BJ (cell line): ENCODE measurements at places on chromosomes 11 and 22.

DNA sequence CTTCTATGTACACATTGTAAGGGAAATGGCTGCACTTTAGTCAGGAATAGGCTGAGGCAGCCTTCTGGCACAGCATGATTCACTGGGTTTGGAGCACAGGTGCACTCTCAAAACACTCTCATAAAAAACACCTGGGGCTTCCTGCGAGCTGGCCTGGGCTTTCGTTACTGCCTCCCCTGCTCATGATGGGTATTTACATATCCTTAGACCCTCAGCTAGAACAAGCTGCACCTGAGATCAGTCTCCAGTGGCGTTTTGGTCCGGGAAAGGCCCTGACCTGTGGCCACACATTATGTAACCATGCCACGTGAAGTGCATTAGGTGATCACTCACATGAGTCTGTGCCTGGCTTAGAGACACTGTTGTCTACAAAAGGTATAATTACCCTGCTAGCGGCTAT, 321.7 kb downstream of the TMEM135 start:
- no peak for DNase-seq

DNA sequence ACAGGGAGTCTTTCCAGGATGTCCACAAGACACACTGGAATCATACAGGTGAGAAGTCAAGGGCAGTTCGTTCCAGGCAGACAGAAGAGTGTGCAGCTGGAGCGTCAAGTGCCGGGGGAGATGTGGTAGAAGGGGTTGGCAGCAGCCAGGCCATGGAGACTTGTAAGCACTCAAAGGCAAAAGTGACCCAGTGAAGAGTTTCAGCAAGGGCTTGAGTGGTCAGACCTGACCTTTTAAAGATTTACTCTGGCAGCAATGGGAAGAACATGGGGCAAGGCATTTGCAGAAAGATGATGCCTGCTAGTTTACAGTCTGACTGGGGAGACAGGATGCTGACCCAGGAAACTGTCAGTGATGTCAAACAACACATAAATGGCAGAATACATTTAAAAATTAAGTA, 29.0 kb downstream of the P4HA3 start:
- no peak for DNase-seq

- DNase-seq, result no peak
These were observed 99.2 kb upstream of the DBX1 start for GRCh38 chr11:20259506-20259905.

DNA sequence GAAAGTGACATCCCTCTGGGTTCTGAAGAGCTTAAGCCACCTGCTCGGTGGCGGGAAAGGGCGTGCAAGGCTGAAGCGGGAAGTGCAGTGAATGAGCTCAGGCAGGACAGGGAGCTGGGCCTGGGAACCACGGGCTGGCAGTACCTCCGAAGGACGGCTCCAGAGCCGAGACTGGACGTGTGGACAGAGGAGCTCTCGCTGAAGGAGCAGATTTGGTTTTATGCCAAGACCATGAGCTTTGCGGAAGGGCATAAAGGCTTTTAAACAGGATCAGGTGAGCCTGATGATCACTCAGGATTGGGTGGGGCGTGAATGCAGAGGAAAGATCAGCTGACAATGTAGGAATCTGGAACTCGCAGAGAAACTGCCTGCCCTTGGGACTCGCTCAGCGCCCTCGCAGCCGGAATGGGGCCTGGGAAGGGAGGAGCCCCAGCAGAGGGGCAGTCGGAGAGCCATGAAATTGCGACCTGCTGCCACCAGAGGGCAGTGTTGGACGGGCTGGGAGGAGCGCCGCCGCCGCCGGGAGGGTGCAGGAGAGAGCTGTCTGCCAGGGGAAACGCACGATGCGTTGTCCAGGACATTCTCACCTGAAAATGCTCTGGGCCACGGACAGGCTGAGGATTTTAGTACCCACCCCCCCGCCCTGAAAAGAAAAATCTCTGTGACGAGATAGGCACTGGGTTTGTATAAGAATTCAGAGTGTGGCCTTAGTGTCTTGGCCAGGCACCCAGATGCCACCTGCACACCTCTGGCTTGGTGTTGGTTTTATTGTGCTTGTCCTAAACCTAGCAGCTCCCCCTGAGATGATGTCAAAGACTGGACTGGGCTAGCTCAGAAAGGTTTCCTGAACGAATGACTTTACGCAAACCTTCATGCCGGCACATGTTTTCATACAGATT, 324.4 kb downstream of the NTM start:
- peak; percentile 18 for DNase-seq

GRCh38 chr11:66857927-66858185, 992 bp downstream of the LRFN4 start:
- no peak for DNase-seq

DNA sequence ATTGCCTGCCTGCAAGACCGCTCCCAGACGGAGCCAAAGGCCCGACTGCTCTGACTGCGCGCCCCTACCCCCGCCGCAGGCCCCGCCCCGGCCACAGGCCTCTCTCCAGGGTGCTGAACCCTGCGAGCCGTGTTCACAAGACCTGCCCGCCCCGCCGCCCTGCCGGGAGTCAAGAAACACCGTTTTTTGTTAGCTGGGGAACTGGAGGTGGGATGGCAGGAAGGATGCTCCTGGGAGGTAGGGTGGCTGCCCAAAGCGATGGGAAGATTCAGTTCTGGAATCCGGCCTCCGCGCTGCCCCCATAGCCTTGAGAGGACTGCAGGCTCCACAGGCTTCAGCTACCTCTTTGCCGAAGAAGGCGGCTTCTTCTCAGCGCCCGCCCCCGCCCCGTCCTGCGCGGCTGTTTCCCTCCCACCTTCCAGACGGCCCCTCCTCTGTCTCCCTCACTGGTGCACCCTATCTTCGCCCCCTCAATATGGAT, 2.7 kb upstream of the PDE2A start:
- no peak for DNase-seq

DNA sequence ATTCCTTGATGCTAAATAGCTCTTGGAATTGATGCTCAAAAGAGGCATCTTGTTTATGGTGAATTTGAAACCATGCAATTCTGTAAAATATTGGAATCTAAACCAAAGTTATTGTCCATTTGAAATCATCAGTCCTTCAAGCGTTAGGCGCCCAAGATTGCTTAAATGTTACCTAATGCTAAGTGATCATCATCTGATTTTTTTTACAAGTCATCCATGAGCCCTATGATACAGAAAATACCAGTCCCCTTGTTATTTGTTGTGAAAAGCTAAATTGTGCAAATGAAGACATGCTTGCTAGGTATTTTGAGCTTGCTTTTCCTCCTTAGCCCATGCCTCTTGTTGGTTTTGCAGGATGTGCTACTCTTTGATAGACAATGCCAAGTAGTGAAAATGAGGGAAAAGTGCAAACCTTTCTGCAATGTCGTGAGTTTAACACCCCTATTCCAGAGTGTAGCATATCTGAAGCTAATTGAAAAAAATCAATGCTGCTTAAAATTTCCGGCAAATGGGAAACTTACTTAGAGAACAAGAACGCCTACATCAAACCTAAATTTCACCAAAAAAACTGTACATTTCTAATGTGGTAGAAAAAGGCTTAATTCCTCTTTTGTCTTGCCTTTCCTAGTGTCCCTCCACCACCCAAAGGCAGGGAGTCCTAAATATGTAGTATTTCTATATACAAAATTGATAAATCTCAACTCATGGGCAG, 1.9 kb downstream of the GRK3 start:
- DNase-seq, result no peak

- DNase-seq, result no peak
These were observed 27.5 kb upstream of the KRTAP5-7 start for GRCh38 chr11:71499546-71499945.

- DNase-seq, result no peak
These were observed 3.9 kb downstream of the POLD4 start for GRCh38 chr11:67349457-67349856.

DNA sequence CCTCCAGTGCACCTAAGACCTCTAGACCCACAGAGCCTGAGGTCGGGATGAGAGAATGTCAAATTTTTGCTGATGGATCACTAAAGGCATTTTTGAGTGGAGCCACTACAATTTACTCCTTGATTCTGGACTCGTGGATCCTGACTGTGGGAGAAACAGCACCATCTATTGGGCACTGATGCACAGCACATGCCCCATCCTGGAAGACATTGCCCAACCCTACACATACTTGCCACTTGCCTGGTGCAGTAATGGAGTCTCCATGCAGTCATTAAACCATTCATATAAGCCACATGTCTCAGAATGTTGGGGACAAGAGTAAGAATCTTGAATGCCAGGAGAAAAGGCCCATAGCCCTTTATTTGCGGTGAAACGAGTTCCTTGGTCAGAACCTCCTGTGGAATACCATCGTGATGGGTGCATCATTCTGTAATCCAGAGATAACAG, 103.9 kb downstream of the GGTLC2 start:
- no peak for DNase-seq

DNA sequence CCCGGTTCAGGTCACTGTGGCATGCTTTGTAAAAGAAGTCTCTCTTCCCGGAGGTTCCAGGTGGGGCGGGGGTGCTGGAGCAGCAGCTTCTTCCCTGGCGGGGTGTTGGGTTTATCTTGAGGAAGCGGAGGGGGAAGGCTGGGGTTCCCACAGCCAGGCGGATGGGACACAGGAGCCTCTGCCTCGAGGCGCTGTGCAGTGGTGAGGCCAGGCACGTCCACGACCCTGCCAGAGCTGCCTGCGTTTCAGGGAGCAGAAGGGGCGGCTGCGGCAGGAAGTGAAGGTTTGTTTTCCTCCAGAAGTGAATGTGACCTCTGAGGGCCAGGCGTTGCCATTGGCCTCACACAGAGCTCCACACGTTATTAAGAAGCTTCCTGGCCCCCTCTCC, 20.1 kb upstream of the ADORA2A start:
- no peak for DNase-seq

DNA sequence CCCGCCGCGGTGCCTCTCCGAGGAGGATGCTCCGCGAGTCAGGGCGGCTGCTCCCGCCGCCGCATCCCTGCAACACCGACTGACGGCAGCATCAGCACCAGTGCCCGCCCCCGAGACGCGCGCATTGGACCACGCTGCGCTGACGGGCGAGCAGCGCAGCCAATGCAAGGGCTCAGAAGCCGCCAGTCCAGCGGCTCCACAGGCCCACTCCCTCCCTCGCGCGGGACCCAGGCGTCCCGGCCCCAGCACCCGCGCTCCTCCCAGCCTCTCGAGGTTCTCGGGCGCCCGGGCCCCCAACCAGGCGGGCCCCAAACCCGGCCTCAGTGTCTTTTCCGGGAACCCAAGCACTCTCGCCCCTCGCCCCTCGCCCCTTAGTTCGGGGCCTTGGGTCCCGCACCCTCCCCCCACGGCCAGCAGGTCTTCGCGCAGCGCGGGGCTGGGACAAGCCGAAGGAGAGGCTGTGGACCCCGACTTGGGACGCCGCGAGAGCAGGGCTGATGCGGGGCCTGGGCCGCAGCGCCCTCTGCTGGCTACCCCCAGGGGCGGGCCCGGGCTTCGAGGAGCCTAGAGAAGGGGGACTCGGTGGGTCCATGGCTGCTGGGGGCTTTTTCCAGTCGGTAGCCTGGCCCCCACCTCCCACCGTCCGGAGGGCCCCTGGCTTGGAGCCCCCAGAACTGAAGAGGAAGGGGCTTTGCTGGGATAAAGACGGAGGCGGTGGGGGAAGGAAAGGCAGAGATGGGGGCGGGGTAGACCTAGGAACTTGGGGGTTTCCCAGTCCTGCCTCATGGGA, at the start of gene NRXN2:
TSS of gene NRXN2 (minus strand) at position 81 of the 790 bp plus-strand sequence. CDS start 9,498 bp downstream, outside the sequence.
- peak; percentile 26 for DNase-seq

GRCh38 chr11:7016011-7016410, 4.1 kb downstream of the ZNF214 start:
- no peak for DNase-seq

- DNase-seq, result no peak
These were observed 66.3 kb upstream of the NAV2 start for GRCh38 chr11:19646308-19646707.

DNA sequence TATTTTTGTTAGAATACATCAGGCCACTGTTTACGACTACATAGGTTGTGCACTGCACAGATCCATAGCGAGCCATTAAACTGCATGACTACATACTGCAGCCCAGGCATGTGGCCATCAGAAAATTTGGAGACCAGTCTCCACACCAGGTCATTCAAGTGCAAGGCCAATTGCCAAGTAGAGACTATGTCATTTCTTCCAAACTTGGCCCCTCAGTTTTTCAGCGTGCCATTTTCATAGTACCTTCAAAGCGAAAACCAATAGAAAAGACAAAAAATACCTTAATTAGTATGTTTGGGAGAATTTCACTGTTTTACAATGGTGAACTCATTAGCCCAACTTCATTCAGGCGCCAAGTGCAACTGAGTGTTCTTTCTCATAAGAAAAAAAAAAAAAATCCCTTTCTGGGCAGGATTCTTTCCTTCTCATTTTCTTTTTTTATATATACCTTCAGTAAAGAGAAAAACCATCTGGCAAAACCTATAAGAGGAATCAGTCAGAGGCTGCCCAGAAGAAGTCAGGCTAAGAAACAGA, 30.4 kb downstream of the PAMR1 start:
- no peak for DNase-seq

DNA sequence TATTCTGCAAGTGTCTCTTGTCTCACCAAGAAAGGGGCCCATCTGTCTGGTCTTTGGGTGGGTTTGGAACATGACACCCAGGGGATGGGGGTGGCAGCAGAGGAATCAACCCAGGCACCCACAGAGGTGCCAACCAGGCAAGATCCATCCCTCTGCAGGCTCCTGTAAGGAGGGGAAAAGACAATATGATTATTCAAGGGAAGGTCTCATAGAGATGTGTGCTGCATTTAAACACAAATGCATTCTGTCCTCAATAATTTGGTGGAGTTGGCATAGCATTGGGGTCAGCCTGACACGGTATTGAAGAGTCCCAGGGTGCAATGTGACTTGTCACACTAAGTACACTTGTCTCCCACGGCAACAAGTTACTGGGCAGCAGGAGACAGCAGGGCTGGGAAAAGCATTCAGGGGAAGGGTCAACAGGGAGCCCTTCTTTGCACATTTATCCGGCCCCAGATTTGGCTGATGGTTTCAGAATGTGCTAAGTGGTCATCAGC, 33.1 kb upstream of the SPON1 start:
- no peak for DNase-seq

GRCh38 chr22:43180670-43181069, 6.3 kb downstream of the TTLL12 start:
- DNase-seq, result no peak

GRCh38 chr11:34928960-34929680, 12.7 kb downstream of the PDHX start:
- DNase-seq, result no peak

GRCh38 chr11:104946907-104947306, 21.5 kb downstream of the CASP4 start:
- no peak for DNase-seq

GRCh38 chr22:45799291-45799690, 127.7 kb downstream of the ATXN10 start:
- DNase-seq, result no peak

DNA sequence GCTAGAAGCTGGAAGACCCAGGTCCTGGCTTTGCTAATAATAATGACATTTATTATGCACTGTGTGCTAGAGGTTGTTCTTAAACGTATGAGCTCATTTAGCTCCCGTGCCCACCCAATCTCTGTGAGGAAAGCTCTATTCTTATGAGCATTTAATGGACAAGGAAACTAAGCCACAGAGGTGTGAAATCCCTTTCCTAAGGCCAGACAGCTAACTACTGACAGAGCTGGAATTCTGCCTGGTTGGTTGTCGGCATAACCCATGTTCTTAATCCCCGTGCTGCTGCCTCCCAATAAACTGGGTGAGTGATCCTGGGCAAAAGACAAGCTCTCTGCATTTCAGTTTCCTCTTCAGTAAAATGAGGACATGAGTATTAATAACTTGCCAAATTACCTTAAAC, 49.4 kb downstream of the SNX19 start:
- DNase-seq, result no peak
